ENCODE measurements at places on chromosomes 5 and 9.

- no peak for DNase-seq
Measured at GRCh38 chr5:76450054-76450453, 47.0 kb downstream of the IQGAP2 start.

- DNase-seq: no peak
Measured at GRCh38 chr5:159752622-159753275, 163.5 kb upstream of the ADRA1B start.

- no peak for DNase-seq
Measured at GRCh38 chr5:97111004-97111403, 31.4 kb downstream of the LIX1 start.

- no peak for DNase-seq
Measured at GRCh38 chr9:121598965-121599871, 52.2 kb upstream of the DAB2IP start.

DNA sequence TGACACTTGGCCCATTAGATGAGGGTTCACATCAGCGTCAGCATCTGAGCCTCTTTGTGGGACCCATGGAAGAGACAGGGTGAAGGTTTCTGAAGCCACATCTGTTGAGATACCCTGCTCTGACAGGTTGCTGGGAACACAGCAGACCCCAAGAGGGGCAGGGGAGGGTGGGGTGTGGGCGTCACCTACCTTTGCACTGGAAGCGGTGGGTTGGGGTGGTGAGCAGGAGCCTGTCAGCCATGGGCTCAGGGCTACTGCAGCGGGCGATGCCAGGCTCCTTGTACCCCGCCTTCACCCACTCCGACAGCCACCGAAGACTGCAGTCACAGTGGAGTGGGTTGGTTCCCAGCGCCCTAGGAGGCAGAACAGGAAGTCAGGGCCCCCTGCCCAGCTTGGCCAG, 131.5 kb upstream of the PANK3 start:
- DNase-seq: no peak
